ENCODE measurements at places on chromosomes 2 and 18.

GRCh38 chr18:48781163-48781987 lies 169.4 kb downstream of the SMAD7 start:
- DNase-seq, result peak; percentile 80

GRCh38 chr2:40093021-40093675 lies 314.1 kb upstream of the THUMPD2 start:
- DNase-seq, result no peak

DNA sequence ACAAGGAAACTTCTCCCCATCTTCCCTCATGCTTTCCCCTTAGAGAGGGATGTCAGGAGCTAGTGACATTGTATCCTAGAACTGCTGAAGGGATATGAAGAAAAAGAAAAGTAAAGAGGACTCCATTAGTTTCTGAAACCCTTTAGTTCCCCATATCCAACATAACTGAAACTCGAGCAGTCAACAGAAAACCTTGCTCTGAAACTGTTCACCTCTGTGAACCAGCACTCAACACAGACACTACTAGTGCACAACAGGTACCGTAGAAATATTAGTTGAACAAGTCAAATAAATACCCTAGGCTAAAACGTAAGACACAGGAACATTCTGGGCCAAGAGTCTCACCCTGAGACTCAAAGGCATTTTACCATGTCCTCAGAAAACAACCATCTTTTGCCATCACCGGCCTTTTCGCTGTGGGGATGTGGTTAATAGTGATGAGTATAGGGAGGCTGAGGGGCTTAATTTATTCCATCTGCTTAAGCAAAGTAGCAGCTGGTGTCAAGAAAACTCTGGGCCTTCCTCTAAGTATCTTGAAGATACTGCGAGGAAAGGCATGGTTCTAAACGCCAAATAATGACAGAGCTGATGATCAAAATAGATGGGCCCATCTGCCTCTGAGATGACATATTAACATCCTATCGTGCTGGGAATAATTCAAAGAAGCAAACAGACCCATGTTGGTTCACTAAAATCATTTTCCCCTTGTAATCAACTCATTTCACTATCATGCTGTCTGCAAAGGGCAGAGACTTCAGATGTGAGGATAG lies 156.8 kb downstream of the STK39 start:
- no peak for DNase-seq

DNA sequence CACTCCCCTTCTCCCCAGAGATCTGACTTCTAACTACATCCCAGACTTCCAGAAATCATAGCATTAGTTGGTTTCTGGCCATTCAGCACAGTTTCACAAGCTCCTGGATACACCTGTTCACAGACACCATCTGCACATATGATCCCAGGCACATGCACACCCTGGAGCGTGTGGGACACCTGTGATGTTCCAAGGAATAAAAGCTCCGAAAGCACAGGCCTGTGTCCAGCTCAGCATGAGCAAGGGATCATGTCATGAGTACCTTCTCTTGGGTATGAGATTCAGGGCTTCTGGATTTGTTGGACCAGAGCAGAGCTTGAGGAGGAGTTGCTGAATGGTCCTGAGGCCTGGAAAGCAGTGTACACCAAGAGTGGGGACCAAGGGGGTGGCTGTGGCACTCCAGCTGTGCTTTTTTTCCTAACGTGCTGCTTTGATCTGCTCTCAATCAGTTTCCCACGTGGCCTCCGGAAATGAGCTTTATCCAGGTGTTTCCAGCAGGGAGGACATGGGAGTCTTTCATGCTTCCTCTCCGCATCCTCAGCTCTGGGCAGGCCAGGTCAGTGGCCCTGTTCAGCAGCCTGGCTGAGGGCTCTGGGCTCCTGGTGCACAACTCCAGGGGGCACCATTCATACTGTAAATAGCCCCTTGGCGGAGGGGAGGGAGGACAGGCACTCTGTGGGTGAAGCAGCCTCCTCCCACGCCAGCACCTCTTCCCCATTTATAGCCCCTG lies 1.8 kb downstream of the DYSF start:
- no peak for DNase-seq
